ENCODE measurements at places on chromosomes 16 and 17.

GRCh38 chr17:74892013-74892841, 1.2 kb downstream of the FADS6 start:
- no peak for DNase-seq

DNA sequence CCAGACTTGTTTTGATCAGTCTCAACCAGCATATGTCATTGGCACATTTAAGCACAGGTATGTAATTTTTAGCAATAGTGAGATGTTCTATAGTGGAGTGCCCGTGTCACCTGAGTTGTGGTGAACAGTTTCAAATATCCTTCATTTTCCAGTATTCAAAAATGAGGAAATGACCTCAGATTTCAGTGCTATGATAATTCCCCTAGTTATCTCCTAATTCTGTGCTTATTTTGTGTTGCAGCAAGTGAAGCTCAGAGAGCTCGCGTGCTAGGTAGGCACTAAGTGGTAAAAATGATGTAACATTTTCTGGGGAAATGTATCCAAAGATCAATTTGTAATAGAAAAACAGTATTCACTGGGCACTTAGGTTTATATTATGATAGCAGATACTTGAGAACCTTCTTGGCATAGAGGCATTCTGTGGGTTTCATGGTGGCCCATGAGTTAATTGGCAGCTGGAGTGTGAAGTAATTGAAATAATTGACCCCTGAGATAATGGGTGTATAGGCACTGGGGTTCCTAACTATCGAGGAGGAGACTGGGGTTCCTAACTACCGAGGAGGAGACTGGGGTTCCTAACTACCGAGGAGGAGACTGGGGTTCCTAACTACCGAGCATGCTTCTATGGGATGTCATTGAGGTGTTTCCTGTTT, 159.1 kb downstream of the PRKCA start:
- DNase-seq, result no peak

DNA sequence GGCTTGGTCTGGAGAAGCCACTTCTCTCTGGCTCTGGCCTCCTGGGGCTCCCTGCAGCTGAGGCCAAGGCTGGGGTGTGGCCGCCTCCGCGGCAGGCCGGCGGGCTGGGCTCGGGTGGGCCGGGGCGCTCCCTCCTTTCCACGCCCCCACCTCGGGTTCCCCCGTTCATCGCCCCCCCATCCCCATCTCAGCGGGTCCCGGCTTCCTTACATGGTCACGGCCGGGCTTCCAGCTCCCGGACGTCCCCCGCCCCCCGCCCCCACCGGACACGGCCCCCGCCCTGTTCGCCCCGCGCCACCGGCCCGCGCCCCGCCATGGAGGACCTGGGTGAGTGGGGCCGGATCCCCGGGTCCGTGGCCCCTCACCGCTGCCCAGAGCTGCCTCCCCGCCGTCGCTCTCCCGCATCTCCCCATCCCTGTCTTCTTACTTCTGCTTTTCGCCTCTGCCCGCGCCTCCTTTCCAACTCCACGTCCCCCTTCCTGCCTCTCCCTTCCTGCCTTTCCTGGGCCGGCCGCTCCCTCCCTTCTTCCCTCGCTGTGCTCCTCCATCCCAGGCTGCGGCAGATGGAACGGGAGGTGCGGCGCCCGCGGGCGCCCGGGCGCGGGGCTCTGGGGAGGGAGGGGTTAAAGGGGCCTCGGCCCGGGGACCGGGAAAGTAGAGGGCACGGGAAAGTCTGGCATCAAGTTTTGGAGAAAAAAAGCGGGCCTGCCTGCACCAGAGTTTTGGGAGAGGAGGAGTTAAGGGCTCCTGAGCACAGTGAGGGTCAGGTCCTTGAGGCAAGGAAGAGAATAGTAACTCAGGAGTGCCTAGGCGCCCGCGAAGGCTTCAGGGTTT, at the start of gene TGFB1I1:
TGFB1I1 (plus strand) TSS at position 278 of the 834 bp plus-strand sequence; CDS start at position 315, 37 bp downstream.
- DNase-seq, result peak; percentile 35

DNA sequence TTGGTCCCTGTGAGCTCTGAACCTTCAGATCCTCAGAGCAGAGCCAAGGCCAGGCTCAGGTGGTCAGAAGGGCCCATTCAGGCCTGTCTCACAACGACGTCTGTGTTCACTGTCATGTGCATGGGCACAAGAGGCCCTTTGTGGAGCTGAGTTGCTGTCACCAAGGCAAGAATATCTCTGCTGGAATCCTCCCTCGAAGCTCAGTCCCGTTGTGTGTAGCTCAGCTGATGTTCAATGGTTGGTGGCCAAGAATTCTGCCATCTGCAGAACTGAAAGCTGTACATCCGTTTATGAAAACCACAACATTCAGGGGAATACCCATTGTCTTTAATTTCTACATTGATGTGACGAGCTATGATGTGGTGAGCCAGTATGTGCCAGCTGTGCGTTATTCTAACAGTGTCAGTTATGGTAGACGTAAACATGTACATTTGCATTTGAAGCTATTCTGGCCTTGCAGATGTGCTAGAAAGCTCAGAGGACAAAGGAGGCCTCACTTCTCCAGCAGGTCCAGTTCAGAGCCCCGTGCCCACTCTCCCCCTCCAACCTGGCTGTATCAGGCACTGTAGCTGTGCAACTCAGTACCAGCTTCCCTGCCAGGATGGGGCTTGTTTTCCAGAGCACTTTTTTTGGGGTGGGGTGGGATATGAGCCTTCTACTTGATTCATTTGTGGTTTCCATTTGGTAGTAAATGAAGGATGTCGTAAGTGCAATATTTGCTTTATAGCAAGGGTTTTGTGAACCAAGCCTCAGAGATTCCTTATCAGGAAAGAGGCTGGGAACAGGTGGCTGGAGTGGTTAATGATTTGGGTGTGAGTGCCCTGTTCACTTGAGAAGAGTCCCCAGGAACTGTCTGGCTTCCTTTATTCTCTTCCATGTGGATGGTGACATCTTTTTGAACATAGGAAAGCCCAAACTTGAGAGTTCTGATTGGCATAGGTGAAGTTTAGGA, 56.1 kb downstream of the B9D1 start:
- peak; percentile 82 for DNase-seq

DNA sequence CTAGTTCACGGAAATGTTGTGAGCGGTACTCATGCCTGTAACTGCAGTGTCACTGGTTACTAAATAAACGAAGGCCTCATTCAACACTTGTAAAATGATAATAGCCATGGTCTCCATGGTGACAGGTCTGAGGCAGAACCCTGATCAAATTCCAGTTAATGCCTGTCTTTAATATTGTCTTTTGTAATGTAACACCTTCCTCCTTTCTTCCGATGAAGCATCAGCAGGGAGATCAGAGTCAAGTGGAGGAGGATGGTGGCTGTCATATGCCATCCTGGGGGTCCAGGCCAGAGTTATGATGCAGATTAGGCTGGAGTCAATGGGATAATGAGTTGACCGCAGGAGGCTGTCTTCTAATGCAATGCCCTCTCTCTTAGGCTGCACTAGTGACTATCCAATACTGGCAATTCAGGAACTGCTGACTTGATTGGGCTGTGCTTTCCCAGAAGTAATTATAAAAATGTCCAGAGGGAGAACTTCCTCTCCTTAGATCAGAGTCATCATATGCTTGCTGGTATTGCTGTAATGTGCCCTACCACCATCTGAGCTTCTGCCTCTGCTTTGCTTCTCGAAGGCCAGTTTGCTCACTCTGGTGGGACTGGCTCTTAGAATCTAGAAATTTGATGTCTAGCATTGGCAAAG, 419.1 kb downstream of the CA10 start:
- DNase-seq, result no peak

DNA sequence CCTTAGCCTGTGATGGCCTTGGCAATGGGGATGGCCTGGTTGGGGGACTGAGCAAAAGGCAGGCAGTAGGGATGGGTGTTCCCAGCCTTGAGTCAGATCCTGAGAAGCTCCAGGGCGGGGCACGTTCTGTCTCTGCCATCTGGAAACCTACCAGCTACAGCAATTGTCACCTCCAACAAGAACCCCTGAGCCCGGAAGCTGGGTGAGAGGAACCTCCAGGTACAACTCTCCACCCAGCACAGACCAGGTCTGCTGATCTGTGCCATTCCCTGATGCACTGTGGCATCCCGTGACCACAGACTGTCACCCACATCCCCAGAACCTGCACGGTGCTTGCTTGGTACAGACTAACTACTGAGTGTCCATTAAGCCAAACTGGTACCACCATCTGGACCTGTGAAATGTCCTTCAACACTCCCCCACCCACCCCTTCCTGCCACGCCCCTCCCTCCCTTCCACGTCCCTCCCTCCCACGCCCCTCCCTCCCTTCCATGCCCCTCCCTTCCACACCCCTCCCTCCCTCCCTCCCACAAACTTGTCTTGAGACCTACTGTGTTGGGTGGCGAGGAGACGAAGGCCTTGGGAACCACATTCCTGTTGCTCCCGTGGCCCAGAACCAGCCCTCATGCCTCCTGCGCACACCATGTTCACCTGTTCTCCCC, 16.6 kb downstream of the MYO15B start:
- no peak for DNase-seq

All from common myeloid progenitor, CD34-positive (primary cell).